ENCODE measurements at places on chromosomes 6 and 20. TPM values are rescaled to one million over a fixed set of nuclear protein-coding genes. Genes with fewer than 3 reads are reported as not detected.

The ENPP3 gene
- not detected for total RNA-seq

The ENPP4 gene
- total RNA-seq, result 8.1 TPM

The ZC2HC1B gene
- not detected for total RNA-seq

The AKAP7 gene
- 4.4 TPM for total RNA-seq

The THEMIS gene
- total RNA-seq, result not detected

The TFAP2A gene
- total RNA-seq, result not detected

The PNLDC1 gene
- 0.73 TPM for total RNA-seq

The IBTK gene
- total RNA-seq, result 43.4 TPM

The ZNF391 gene
- 1.1 TPM for total RNA-seq

The CPXM1 gene
- 2.2 TPM for total RNA-seq

The TBX18 gene
- total RNA-seq, result 30.9 TPM

The CNBD2 gene
- 1.8 TPM for total RNA-seq
